ENCODE measurements at places on chromosomes 11 and 22.

- DNase-seq = no peak
Observed at GRCh38 chr11:71096751-71097388, 155.5 kb downstream of the SHANK2 start.

DNA sequence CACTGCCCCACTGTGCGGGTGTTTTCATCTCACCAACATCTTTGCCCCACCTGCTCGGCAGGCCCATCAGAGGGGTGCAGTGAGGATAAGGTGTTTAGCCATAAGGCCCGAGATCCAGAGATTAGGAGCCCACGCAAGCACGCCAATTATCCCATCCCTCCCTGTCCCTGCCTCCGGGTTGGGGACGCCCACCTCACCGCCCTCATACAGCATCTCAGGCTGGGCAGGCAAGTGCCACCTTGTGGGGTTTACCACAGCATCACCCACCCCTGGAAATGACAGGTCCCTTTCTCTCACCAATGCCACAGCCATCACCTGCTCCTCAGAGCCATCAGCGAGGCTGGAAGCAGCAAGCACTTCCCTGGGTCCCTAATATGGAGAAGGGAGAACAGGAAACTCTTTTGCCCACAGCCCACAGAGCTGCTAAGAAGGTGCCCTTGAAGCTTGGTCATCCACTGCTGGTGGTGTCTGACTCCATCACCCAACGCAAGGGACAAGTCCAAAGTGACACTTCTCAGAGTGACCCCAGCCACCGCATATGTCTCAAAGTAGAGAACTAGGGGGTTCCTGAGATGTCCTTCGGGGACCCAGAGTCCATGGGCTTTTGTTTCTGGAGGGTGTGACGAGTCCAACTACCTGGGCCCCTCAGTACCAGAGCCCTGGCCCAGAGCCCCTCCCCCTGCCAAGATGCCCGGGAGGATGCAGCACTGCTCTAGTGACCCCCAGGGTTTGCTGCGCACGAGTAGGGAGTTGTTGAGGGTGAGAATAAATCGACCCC, 15.8 kb downstream of the VPS37C start:
- no peak for DNase-seq

DNA sequence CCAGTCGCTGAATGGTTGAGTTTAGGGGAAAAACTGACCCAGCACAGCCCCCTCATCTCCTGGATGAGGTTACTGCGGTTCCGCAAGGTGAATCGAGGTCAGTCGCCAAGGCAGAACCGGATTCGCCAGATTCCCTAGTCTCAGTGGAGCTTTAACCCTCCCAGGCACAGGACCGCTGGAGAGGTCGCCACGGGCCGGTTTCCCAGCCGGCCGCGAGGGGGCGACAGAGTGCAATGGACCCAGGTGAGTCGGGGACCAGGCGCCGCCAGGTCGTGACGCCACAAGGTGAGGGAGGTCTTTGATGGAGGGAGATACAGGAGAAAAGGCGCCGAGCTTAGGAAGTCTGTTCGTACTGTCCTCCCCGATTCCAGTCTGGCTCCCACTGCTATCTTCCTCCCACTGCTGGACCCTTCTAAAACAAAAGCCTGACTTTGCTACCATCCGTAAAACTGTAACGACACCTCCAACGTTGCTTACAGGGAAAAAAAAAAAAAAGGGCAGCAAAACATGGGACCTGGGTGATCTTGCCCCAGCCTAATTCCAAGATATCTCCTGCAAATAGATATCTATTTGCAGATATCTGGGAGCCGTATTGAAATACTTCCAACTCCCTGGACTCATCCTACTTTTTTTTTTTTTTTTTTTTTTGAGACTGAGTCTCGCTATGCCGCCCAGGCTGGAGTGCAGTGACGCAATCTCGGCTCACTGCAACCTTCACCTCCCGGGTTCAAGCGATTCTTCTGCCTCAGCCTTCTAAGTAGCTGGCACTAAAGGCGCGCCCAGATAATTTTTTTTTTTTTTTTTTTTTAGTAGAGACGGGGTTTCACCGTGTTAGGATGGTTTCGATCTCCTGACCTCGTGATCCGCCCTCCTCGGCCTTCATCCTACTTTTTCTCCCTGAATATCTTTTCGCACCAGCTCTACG, 1.4 kb upstream of the GGA1 start:
- peak; percentile 85 for DNase-seq

GRCh38 chr11:75632962-75633361, 35.9 kb downstream of the MAP6 start:
- DNase-seq = no peak

GRCh38 chr22:50621356-50621880, 6.5 kb downstream of the ARSA start:
- DNase-seq = peak; percentile 66

GRCh38 chr11:114447444-114447843, 8.2 kb downstream of the REXO2 start:
- DNase-seq = no peak

DNA sequence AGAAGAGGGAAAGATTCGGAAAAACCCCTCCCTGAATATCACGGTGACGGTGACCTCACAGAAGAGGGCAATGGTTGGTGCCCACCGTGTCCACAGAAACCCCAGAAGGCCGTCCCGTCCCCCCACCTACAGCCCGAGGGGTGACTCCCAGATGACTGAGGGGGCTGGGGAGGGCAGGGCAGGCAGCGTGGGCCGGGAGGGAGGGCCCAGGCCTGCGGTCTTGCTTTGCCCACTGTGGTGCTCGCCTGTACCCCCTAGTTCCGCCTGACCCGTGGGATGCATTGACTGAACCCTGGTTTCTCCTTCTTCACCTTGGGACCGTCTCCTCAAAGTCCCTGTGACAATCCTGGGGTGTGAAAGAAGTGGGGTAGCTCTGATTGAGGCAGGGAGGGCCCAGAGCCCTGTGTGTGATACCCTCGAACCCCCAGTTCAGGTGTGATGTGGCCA, 526.7 kb downstream of the BRD1 start:
- DNase-seq = no peak

DNA sequence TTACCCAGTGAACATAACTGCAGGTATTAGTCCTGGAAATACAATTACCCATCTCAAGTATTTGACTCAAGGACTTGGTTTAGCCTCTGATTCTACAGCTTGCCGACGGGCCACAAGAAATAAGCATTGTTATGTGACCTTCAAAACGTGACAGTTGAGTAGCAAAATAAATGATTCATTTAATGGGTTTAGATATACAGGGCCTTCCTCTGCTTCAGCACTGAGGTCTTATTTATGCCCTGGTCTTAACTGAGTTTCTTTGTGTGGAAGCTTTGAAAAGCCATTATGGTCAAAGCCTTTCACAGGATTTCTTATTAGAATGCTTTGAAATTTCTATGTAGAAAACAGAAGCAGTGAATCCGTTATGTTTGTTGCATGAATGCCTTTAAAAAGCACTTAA, 899.2 kb upstream of the API5 start:
- DNase-seq = no peak

GRCh38 chr11:34856251-34856650, 59.9 kb downstream of the APIP start:
- no peak for DNase-seq

- no peak for DNase-seq
Observed at GRCh38 chr22:19984201-19984753, 32.3 kb downstream of the ARVCF start.

- DNase-seq = peak; percentile 58
Observed at GRCh38 chr11:72781313-72782080, 12.3 kb downstream of the STARD10 start.

DNA sequence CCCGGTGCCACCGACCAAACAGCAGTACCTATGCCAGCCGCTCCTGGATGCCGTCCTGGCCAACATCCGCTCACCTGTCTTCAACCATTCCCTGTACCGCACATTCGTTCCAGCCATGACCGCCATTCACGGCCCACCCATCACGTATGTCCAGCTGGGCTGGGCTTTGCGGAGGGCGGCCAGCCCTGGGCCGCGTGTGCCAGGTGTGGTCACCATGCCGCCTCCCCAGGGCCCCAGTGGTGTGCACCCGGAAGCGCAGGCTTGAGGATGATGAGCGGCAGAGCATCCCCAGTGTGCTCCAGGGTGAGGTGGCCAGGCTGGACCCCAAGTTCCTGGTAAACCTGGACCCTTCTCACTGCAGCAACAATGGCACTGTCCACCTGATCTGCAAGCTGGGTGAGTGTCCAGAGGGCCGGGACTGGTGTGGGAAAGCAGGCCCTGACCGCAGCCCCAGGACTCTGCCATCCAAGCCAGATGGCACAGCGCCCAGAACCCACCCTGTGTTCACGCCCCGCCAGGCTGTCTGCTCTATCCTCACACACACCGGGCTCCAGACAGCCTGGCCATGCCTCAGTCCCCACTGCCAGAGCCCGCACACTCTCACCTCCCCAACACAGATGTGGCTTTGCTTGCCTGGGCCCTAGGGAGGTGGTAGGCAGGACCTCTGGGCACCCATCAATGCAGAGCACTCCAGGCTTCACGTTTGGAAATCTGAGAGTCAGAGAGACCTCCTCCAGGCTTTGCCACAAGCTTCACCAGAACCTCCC, 77.6 kb downstream of the MED15 start:
- DNase-seq = no peak
